ENCODE measurements at places on chromosomes 6 and 20.

DNA sequence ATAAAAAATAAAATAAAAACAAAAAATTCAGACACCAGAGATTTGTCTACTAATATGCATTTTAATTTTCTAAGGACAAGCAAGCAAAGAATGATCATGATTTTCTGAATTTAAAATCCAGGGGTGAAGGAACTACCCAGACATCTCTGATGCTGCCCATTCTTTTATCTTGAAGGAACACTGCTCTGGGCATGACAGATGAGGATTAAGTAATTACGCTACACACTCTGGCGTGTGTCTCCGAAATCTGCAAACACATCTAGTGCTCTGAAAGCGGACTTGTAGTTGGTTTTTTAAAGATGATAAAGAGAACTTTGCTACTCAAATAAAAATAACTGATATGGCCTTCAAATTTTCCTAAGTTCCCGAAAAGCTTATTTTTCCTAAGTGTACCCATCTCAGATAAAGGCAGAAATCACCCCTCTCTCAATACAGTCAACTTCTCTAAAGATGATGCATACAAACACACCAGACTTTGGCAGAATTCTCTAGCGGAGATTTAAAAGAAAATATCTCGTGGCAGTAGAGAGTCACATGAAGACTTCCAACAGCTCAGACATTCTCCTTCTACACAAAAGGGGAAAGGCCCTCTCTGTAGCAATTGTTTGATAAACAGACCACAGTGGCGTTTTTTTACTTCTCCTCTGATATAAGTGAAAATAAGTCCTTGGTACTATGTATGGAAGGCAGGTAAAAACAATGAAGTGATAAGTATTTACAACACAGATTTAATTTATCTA is 133.8 kb downstream of the BACH2 start:
- DNase-seq = no peak

DNA sequence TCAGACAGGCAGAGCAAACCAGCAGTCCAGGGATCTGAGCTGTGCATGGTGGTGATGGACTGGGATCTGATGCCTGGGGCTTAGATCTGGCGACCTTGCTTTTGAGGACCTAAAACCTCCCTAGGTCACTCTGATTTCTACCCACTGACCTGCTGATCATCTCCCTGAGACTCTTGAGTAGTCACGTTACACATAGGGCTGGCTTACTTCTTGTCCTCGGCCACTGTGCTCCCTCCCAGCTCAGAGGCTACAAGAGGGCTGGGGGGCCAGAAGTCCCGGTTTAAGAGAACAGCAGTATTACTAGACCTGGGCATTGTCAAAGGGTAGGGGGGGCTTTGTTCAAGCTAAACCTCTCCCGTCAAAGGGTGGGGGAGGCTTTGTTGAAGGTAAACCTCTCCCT is 5.5 kb downstream of the DYNLT1 start:
- DNase-seq = no peak

DNA sequence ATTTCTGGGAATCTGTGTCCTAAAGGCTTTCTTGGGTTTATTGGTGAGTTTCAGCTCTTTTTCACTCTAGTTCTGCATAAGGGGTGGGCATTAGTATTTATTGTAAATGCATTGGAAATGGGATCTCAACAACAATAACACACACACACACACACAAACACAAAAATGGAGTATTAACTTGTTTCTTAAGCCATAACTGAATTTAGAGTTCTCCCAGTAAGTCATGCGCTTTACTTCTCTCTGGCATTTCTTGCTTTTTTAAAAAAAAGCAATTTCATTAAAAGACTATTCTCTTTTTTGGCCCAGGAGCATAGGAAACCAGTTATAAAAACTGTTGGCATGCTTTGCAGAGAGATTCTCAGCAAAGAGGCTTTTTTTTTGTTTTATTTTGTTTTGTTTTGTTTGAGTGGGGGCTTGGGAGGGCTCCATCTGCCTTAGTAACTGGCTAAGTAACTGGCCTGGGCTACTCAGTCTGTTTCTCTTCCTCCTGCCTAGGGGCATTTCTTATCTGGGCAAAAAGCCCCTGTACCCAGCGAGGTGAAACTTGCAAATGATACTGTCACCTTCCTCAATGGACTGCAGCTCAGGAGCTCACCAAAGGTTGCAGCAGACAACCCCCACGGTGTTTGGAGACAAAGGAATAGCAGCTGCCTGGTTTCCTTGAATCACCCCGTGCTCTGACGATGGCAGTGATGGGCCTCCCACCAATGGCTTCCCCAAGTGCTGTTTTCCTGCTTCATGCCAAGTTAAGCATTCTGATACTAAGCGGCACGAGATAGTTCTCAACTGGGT is 128.5 kb downstream of the BCAS1 start:
- DNase-seq = no peak

GRCh38 chr6:32192608-32193039 is at the start of gene GPSM3:
Gene GPSM3, minus strand, starts transcription at chr6:32192643. Its CDS starts 130 bp downstream, at chr6:32192513.
- DNase-seq = no peak

GRCh38 chr20:17227219-17227575 is 357 bp downstream of the PCSK2 start:
- DNase-seq = peak; percentile 33
